Endodermal cell (in vitro differentiated cells): ENCODE measurements at places on chromosomes 13 and 19.

- no peak for DNase-seq
These were observed 56.9 kb downstream of the MLLT1 start for GRCh38 chr19:6222884-6223283.

GRCh38 chr19:33734913-33735312 lies 61.8 kb upstream of the KCTD15 start:
- no peak for DNase-seq

GRCh38 chr13:33932769-33933406 lies 114.9 kb downstream of the RFC3 start:
- no peak for DNase-seq

DNA sequence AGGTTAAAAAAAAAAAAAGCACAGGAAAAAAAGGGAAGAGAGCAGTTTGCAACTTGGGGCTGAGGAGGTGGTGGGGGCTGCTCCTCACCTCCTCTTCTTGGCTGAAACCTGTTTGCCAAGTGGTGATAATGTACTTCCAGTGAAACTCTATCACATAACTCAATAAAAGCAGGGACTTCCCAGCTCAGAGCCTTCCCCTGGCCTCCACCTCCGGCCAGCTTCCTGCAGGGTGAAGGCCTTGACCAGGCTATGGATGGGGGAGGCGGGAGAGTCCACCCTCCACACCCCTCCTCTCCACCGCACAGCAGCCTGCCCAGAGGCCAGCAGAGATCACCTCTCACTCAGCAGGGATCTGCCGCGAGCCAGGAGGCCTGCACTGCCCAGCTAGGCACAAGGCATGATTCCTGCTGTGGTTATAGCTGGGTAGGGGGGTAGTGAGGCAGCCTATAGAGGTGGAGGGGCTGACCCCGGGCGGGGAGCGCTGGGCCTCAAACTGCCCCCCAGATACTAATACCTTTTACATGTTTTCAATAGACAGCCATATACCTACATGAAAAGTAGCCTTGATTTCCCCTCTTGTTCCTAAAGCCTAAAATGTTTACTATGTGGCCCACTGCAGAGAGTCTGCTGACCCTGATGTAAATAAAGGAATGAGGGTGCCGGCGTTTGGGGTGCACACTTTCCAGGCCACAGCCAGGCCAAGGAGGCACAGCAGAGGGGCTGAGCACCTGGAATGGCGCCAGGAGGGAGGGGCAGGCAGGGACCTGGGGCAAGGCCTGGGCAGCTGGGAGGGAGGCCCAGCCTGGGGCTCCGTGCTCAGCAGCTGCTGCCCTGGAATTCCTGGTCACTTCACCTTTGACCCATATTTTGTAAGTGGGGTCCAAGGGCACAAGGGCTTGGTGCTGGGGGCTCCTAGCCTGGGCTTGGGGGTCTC lies 10.3 kb downstream of the ZNF787 start:
- DNase-seq: no peak

DNA sequence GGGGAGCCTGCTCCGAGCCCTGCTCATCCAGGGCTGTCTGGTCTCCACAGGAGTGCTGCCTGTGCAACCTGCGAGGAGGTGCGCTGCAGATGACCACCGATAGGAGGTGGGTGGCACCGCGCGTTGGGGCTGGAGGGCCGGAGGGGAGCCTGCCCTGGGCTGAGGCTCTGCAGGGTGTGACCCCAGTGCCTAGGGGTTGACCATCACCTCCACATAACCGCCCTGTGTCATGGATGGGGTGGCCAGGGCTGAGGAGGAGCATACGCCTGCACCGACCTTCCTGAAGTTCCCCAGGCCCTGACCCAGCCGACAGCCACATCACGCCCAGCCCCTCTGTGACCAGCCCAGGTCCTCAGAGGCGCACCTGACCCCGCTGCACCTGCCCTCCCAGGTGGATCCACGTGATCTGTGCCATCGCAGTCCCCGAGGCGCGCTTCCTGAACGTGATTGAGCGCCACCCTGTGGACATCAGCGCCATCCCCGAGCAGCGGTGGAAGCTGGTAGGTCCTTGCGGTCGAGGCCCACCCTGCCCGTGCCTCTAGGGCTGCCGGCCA lies 168.7 kb downstream of the KDM4B start:
- peak; percentile 95 for DNase-seq

- DNase-seq: no peak
These were observed 665 bp upstream of the ATG4D start for GRCh38 chr19:10543059-10543419.

DNA sequence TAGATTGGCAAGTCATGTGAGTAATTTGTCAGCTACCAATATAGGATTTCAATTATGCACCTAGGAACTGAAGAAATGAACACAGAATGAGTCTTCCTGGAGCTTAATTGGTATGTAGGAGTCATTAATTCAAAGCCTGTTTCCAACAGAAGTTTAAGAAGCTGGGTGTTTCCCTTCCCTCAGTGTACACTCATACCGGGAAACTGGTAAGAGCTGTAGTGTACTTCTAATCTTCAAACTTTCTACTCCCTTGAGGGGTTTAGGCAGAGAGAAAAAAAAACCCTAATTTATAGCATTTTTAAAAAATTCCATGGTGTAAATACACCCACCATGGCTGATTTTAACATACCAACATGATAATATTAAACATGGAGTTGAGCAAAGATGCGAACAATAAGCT lies 665.7 kb upstream of the SLITRK5 start:
- no peak for DNase-seq

- no peak for DNase-seq
These were observed 3.8 kb downstream of the HSPBP1 start for GRCh38 chr19:55275851-55276719.

DNA sequence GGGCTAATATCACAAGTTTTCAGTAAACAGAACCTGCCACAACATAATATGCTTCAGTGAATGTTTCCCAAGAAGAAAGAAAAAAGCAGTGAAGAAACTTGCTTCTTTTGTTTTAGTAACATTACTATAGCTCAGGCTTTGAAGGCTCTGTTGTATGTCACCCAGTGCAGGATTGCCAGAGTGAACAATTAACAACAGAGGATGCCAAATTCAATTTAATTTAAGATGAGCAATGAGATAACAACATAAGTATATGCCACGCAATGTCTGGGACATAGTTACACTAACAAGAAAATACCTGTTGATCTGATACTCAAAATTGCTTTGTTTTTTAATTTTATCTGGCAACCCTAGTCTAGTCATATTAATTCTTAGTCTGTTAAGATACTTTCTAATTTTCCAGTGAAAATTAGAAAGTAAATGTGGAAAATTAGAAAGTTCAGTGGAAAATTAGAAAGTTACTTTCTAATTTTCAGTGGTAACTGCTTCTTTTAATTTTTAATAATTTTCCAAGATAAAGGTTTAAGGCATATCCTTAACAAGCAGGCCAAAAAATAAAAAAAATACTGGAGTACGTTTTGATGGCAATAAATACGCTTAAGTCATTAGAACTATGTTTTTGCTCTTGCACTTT lies 336.3 kb downstream of the SLITRK6 start:
- no peak for DNase-seq

- no peak for DNase-seq
These were observed 116.1 kb downstream of the STARD13 start for GRCh38 chr13:33169273-33169980.

- DNase-seq: no peak
These were observed 35.0 kb downstream of the NUFIP1 start for GRCh38 chr13:44954224-44954623.

DNA sequence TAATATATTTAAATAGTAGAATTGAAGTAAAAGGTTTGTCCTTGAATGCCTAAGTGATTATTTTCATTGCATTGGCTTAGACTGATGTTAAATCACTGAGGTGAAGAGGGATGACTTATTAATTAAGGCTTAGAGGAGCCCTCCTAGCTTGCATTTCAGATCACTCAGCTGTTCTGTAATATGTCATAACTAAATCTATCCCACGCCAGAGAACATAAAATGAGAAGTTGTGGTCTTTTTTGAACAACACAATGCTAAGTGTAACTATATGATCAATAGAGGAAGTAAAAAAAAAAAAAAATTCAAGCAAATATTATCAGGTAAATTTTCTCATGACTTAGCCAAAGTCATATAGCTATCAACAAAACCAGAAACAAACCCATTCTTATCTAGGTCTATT lies 752.2 kb downstream of the GPC5 start:
- DNase-seq: no peak

DNA sequence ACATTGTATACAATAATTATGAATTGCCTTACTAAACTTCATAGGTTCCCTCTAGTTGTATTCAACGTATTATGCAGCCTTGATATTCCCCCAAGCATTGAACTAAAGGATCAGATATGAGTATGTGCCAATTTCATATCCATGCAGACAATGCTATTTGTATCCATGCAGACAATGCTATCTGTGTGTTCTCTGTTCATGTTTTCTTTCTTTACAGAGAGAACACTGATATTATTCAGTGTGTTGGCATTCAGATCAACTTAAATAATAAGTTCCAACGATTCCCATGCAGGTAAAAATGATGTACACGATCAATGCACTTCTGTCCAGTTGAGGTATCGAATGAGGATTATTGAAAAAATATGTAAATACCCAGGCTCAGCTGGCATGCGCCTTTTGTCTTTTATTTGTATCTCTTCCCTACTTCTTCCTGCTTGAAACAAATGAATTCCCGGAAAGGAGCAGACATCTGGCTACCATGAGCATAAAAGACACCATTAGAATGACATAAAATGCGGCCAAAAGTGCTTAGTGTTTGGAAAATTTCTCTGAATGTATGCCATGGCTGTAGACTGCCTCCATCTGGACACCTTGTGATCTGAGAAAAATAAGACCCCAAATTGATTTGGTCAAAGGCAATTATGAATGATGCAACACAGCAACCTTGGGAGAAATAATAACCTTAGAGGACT lies 731.5 kb downstream of the SLITRK1 start:
- DNase-seq: no peak

DNA sequence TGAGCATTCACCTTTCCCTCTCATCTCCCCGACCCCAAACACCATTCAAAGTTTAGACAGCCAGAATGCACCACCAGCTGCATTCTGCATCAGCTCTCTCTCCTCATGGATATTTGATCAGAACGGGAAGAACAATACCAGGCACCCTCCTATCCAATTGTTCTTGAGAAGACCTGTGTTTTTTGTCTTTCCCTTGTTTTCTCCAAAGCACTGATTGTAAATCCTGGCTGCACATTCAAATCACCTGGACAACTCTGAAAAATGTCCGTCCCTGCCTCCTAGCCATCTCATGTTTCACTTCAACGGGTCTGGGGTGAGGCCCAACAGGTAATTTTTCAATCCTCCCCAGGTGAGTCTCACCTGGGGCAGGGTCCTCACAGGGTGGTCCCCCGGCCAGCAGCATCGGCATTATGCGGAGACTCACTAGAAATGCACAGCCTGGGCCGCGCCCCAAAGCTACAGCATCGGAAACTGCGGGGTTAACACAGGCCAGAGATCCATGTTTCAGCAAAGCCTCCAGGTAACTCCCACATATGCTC lies 5.5 kb downstream of the IRS2 start:
- DNase-seq: no peak

DNA sequence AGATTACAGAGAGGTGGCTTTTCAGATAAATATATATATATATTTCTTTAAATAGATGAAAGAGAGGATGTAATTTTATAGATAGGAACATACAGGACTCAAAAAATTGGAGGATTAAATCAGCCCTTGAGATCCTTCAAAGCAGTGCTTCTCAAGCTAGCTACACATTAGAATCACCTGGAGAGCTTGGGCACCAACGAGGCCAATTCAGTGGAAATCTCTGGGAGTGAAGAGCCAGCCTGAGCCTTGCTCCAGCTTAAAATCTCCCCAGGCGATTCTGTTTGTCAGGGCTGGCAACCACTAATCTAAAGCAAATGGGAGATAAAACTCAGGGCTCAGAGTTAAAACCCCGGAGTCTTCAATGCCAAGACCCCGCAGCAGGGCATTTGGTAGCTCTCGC lies 15.0 kb upstream of the CLN5 start:
- DNase-seq: no peak

GRCh38 chr19:56167064-56167578 lies 8.7 kb upstream of the GALP start:
- no peak for DNase-seq

DNA sequence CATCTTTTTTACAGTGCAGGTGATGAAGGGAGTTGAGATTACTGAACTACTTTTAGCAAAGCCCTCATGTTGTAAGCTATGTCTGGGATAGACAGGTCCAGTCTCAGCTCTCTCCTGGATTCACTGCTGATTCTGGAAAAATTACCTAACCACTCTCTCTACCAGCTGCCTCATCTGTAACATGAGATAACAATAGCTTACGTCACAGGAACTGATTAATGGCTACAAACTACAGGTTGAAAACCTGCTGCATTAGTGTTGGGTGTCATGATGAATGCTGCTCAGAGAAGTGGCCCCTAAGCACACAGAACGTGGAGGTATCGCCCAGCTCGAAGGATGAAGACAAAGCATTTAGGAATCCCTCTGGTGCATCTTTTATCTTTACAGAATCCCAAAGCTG lies 277.8 kb downstream of the ABCC4 start:
- DNase-seq: no peak

- DNase-seq: peak; percentile 60
These were observed 6.6 kb downstream of the HNRNPM start for GRCh38 chr19:8451377-8451776.

GRCh38 chr13:37416291-37417059 lies 182.1 kb downstream of the POSTN start:
- no peak for DNase-seq

GRCh38 chr13:83232626-83233025 lies 649.6 kb downstream of the SLITRK1 start:
- DNase-seq: no peak

DNA sequence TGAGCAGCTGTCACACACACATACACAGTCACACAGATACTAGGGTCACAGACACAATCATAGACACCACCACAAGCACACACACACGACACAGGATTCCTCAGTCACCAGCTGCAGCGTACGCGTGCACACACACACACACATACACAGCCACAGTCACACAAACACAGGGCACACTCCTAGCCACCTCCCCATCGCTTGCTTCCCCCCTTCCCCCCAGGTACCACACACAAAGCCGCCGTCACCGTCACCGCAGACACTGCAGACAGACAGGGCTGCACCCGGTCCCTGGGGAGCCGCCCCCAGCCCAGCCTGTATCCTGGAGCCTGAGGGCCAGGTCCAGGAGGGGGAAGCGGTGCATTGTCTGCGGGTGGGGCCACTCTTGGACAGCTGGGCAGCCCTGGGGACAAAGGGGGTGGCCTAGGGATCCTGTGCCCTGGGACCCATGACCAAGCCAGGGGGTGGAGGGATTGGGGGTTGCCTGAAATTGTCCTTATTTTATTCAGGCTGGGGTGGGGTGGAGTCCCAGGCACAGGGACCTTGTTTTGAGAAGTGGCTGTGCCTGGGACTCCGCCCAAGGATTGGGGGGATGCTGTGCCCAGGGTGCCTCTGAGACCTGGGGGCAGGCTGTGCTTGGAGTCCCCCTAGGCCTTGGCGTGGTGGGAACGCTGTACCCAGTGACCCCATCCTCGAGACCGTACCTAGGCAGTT lies 957 bp downstream of the NUMBL start:
- peak; percentile 69 for DNase-seq

- peak; percentile 93 for DNase-seq
These were observed 6.1 kb downstream of the IL4I1 start for GRCh38 chr19:49890349-49891311.

DNA sequence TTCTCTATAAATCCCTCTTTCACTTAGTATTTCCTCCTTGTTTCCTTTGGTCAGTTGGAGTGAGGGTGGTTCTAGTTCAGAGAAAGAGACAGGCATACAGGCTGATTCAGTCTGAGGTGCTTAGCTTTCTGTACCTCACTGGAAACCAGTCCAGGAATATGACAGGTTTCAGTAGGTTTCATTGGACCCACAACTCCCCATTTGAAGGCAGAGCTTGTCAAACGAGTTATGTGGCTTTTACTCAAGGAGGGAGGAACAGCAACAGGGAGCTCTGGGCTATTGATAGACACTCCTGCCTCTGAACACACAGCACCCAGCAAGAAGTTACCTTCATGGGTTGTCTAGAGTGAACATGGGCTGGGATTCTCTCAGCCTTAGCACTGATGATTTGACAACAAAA lies 14.5 kb downstream of the ACTN4 start:
- no peak for DNase-seq
